CD4-positive, alpha-beta memory T cell (primary cell): ENCODE measurements at places on chromosomes 7 and 10. TPM values are rescaled to one million over a fixed set of nuclear protein-coding genes. Genes with fewer than 3 reads are reported as not detected.

GRCh38 chr10:97426776-97427570 lies 982 bp downstream of the PGAM1 start:
- peak overlapping the region; percentile 62 for H3K4me3 ChIP-seq
- H3K36me3 ChIP-seq, result peaks cover 16% of the 10 kb centered on the region
- no peaks in the 10 kb centered on the region for H3K27me3 ChIP-seq
- H3K27ac ChIP-seq, result peak overlapping the region; percentile 83
- peaks cover 42% of the 10 kb centered on the region for H3K4me1 ChIP-seq

- H3K27ac ChIP-seq, result no peak overlapping the region
- H3K4me1 ChIP-seq, result no peaks in the 10 kb centered on the region
- H3K36me3 ChIP-seq, result no peaks in the 10 kb centered on the region
Measured at GRCh38 chr10:65083222-65083621, 1562.0 kb downstream of the REEP3 start.

- DNase-seq, result no peak
- no peaks in the 10 kb centered on the region for H3K36me3 ChIP-seq
- no peak overlapping the region for H3K27ac ChIP-seq
- no peak overlapping the region for H3K4me3 ChIP-seq
- peaks cover 6% of the 10 kb centered on the region for H3K27me3 ChIP-seq
- peaks cover 24% of the 10 kb centered on the region for H3K4me1 ChIP-seq
Measured at GRCh38 chr7:149462101-149462520, 1.2 kb upstream of the ZNF777 start.

- DNase-seq, result no peak
- H3K27ac ChIP-seq, result no peak overlapping the region
- no peak overlapping the region for H3K4me3 ChIP-seq
- no peaks in the 10 kb centered on the region for H3K4me1 ChIP-seq
- H3K27me3 ChIP-seq, result no peaks in the 10 kb centered on the region
Measured at GRCh38 chr7:50837965-50838364, 55.3 kb upstream of the GRB10 start.

DNA sequence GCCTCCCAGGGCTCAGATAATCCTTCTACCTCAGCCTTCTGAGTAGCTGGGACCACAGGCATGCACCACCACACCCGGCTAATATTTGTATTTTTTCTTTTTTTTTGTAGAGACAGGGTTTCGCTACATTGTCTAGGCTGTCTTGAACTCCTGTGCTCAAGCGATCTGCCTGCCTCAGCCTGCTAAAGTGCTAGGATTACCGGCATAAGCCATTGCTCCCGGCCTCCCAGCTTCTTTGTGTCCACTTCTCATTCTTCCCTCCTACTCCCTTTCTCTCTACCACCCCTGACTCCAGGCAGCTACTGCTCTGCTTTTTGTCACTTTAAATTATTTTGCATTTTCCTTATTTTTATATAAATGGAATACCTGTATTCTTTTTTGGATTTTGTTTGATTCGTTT lies 83.4 kb downstream of the PALS2 start:
- H3K4me1 ChIP-seq, result peaks cover 6% of the 10 kb centered on the region
- no peaks in the 10 kb centered on the region for H3K27me3 ChIP-seq
- H3K36me3 ChIP-seq, result no peaks in the 10 kb centered on the region
- no peak overlapping the region for H3K4me3 ChIP-seq

DNA sequence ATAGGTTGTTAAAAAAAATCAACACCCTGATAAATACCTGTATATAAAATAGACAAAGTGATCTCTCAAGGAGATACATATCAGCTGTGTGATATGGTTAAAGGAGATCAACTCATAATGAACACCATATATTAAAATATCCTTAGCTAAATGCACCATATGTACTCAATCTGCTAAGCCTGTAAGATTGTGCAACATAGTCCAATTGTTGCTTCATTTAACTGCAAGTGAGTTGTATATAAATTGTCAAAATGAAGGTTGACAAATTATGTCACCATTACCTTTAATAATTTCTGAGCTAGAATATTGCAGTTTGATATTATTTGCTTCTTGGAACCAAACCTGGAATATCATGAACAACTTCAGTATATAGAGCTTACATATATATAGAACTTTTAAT lies 283.7 kb downstream of the MALRD1 start:
- no peaks in the 10 kb centered on the region for H3K4me1 ChIP-seq
- DNase-seq, result no peak
- no peak overlapping the region for H3K27ac ChIP-seq
- H3K36me3 ChIP-seq, result no peaks in the 10 kb centered on the region
- H3K27me3 ChIP-seq, result no peaks in the 10 kb centered on the region

GRCh38 chr7:79590391-79590790 lies 136.9 kb upstream of the MAGI2 start:
- H3K27me3 ChIP-seq, result no peaks in the 10 kb centered on the region
- no peak overlapping the region for H3K4me3 ChIP-seq
- H3K27ac ChIP-seq, result no peak overlapping the region
- no peak for DNase-seq
- no peaks in the 10 kb centered on the region for H3K36me3 ChIP-seq
- H3K4me1 ChIP-seq, result no peaks in the 10 kb centered on the region

DNA sequence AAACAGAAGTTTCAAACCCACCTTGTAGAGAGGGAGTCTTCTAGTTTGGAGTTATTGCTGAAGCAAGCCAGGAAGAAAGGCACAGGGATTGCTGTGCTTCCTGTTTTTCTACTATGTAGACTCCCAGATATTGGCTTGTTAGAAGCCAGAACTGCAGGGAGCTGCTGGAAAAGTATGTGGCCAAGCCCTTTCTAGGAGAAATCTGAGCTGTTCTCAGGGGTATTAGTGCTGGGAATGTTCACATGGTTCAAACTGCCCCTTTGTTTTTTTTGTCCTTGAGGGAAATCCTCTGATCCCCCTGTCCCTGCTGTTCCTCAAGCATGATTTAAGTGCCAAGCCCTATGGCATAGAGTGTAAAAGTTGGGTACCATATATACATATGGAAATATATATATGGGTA lies 184.0 kb downstream of the CCDC7 start:
- H3K27me3 ChIP-seq, result no peaks in the 10 kb centered on the region
- H3K36me3 ChIP-seq, result no peaks in the 10 kb centered on the region
- H3K4me3 ChIP-seq, result no peak overlapping the region
- no peak overlapping the region for H3K27ac ChIP-seq
- H3K4me1 ChIP-seq, result no peaks in the 10 kb centered on the region

DNA sequence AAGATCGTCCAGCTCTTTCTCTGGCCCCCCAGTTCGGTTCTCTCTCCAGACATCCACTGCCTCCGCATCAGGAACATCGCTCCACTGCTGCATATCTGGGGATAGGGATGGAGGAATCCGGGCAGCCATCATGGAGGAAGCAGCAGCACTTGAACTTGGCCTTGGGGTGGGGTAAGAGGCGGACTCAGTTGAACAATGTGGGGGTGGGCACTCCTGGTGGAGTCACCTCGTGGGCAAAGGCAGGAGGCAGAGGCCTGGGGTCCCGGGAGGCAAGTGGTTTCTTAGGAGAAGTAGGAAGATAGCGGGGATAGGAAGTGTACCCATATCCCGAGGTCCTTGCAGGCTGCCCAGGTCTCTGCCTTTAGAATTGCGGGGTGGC lies 98.3 kb downstream of the CHST15 start:
- H3K27ac ChIP-seq, result no peak overlapping the region
- DNase-seq, result no peak
- H3K36me3 ChIP-seq, result no peaks in the 10 kb centered on the region
- peaks cover 9% of the 10 kb centered on the region for H3K27me3 ChIP-seq
- H3K4me3 ChIP-seq, result no peak overlapping the region
- peaks cover 14% of the 10 kb centered on the region for H3K4me1 ChIP-seq

DNA sequence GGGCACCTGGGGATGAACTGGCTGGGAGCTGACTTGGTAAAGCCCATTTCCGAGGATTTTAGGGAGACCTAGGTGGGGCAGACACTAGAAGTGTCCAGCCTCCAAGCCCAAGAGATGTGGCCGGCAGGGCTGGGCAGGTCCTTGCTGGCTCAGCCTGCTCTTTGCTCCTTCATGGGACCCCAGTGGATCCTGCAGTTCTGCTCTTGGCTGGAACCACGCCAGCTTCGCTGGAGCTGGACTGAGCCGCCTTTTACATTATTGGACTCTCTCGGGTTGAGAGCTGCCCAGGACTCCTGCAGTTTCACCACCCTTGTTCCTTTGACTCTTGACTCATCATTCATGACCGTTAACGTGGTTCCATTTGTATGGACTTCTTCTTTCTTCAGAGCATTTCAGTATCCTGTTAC lies 5.7 kb downstream of the PPIF start:
- no peak overlapping the region for H3K27ac ChIP-seq
- DNase-seq, result no peak
- peaks cover 21% of the 10 kb centered on the region for H3K4me1 ChIP-seq
- no peaks in the 10 kb centered on the region for H3K27me3 ChIP-seq
- H3K36me3 ChIP-seq, result peaks cover 55% of the 10 kb centered on the region

DNA sequence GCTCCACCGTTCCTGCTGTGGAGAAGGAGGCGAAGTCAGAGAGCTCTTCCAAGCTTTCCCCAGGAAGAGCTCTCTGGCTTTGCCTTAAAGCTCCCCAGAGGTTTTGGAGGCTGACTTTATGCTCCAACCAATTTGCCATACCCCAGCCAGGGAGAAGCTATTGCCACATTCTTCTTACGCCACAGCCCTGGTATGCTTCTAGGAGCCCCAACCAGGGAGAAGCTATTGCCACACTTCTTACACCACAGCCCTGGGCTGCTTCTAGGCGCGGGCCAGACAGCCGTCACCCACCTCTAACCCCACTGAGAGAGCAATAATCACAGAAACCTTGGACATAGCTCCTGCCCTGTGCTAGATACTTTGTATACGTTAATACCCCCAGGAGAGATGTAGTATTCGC lies 951 bp downstream of the ELOVL3 start:
- H3K36me3 ChIP-seq, result no peaks in the 10 kb centered on the region
- H3K27ac ChIP-seq, result no peak overlapping the region
- peaks cover 30% of the 10 kb centered on the region for H3K4me1 ChIP-seq
- no peak overlapping the region for H3K4me3 ChIP-seq
- H3K27me3 ChIP-seq, result peaks cover 9% of the 10 kb centered on the region

DNA sequence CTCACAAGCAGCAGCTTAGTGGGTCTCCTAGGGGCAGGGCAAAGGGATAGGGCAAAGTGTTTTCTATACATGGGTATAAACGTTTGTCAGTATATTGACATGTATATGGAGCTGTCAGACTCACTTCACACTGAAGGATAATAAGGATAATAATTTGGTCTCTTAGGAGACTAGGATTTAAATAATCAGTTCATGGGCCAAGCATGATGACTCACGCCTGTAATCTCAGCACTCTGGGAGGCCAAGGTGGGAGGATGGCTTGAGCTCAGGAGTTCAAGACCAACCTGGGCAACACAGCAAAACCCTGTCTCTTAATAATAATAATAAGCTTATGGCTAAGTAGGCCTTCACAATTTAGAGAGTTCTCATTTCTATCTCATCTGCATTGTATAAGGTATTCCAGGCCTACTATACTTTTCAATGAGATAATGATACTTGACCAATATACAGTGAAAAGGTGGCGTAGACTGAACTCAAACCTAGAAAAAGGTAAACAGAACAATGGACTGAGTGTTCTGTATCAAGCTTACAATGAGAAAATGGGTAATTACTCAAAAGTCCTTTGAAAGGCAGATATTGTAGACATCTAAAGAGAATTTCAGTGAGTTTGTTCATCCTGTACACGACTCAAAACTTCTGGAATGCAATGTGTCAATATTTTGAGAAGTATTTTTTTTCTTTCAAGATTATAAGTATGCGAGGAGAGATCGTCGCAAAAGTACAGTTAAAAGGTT lies 7.0 kb downstream of the GSAP start:
- no peak for DNase-seq
- H3K36me3 ChIP-seq, result no peaks in the 10 kb centered on the region
- H3K4me3 ChIP-seq, result no peak overlapping the region
- H3K4me1 ChIP-seq, result peaks cover 5% of the 10 kb centered on the region

GRCh38 chr10:93110472-93111146 lies 36.9 kb downstream of the CYP26A1 start:
- no peaks in the 10 kb centered on the region for H3K27me3 ChIP-seq
- no peaks in the 10 kb centered on the region for H3K36me3 ChIP-seq
- no peak overlapping the region for H3K4me3 ChIP-seq
- no peak for DNase-seq

GRCh38 chr7:66313886-66314568 lies 108.9 kb downstream of the TPST1 start:
- no peaks in the 10 kb centered on the region for H3K36me3 ChIP-seq
- no peaks in the 10 kb centered on the region for H3K4me1 ChIP-seq
- no peak overlapping the region for H3K4me3 ChIP-seq
- H3K27ac ChIP-seq, result no peak overlapping the region
- H3K27me3 ChIP-seq, result peaks cover 4% of the 10 kb centered on the region

DNA sequence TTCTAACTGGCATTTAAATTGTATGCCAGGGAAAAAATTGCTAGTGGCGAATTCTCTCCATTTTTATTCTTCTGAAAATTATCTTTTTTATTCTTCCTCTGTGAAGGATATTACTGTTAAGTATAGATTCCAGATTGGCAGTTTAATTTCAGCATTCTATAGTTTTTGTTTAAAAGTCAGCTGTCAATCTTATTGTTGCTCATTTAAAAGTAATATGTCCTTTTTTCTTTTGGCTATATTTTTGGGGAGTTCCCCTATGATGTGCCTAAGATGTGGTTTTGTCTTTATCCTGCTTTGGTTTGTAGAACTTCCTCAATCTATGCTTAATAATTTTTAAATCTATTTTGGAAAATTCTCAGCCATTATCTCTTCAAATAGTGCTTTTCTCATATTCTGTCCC lies 135.9 kb downstream of the ARHGAP12 start:
- no peaks in the 10 kb centered on the region for H3K27me3 ChIP-seq
- no peak overlapping the region for H3K27ac ChIP-seq
- H3K4me1 ChIP-seq, result no peaks in the 10 kb centered on the region
- DNase-seq, result no peak
- no peak overlapping the region for H3K4me3 ChIP-seq

GRCh38 chr10:96585736-96586418 lies 935 bp downstream of the TM9SF3 start:
- peak overlapping the region; percentile 99 for H3K27ac ChIP-seq
- no peaks in the 10 kb centered on the region for H3K27me3 ChIP-seq

GRCh38 chr7:120998520-120998919 lies 10.0 kb downstream of the CPED1 start:
- no peak overlapping the region for H3K27ac ChIP-seq
- no peaks in the 10 kb centered on the region for H3K36me3 ChIP-seq
- no peak for DNase-seq
- H3K27me3 ChIP-seq, result no peaks in the 10 kb centered on the region
- H3K4me3 ChIP-seq, result no peak overlapping the region

DNA sequence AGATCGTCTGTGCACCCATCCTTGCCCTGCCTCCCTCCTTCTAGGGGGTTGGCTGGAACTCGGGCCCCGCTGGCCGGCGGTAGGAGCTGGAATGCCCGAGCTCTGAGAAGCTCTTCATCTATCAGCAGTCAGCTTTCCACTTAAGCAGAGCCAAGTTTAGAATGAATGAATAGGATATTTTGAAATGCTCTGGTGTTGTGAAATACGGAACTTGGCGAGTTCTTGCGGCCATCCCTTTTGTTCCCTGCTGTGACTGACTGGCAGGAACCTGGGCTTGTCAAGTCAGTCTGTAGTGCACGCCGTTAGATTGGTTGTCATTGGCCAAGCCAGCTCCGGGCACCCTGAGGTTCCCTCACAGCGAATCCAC lies 33.3 kb downstream of the FOXK1 start:
- no peak overlapping the region for H3K4me3 ChIP-seq
- no peaks in the 10 kb centered on the region for H3K27me3 ChIP-seq
- H3K36me3 ChIP-seq, result no peaks in the 10 kb centered on the region
- H3K27ac ChIP-seq, result no peak overlapping the region
- H3K4me1 ChIP-seq, result peaks cover 35% of the 10 kb centered on the region

The TRIP6 gene
- polyA plus RNA-seq, result 2.7 TPM

The COL26A1 gene
- not detected for polyA plus RNA-seq

The COL17A1 gene
- polyA plus RNA-seq, result not detected

The SUFU gene
- 12.6 TPM for polyA plus RNA-seq

The CALHM1 gene
- not detected for polyA plus RNA-seq

The SFTPD gene
- polyA plus RNA-seq, result not detected

The GNGT1 gene
- not detected for polyA plus RNA-seq

The PCGF6 gene
- polyA plus RNA-seq, result 11.2 TPM

The A1CF gene
- polyA plus RNA-seq, result not detected

The ASB4 gene
- not detected for polyA plus RNA-seq

The PALD1 gene
- not detected for polyA plus RNA-seq
